Activated T-cell treated with anti-CD3 and anti-CD28 coated beads, Interleukin-2, amount 50 U/mL, for 48 hours (primary cell): ENCODE measurements at places on chromosomes 7 and 10.

GRCh38 chr7:14275356-14275755 lies 285.9 kb upstream of the ETV1 start:
- no peak for DNase-seq

DNA sequence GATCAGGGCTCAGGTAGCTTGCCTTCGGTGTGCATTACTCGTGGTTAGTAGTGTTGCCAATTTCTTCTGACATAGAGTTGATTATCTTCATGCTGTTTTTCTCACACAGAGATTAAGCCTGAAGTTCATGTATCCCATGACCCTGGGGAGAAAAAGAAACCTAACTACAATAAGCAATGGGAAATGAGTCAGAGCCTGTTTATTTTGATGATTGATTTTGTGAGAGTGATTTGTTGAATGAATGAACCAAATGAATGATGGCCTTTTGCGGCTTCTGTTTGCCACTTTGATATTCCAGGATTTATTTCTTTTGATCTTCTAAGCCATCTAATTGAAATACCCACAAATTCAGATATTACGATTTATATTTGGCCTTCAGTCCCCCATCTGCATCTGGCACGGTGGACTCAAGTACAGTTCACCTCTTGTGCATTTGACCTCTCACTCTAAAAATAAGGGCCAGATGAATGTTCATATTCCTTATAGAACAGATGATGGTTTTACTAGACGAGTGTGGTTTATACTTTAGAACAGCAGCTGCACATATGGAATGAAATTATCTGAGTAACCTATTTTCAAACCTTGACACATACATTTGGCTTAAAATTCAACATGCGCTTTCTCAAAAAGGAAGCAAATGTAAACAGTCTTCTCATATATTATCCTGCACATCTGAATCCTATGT lies 110.7 kb downstream of the PLCE1 start:
- DNase-seq, result no peak

- DNase-seq, result no peak
Observed at GRCh38 chr7:33601101-33601500, 304.2 kb upstream of the BMPER start.

DNA sequence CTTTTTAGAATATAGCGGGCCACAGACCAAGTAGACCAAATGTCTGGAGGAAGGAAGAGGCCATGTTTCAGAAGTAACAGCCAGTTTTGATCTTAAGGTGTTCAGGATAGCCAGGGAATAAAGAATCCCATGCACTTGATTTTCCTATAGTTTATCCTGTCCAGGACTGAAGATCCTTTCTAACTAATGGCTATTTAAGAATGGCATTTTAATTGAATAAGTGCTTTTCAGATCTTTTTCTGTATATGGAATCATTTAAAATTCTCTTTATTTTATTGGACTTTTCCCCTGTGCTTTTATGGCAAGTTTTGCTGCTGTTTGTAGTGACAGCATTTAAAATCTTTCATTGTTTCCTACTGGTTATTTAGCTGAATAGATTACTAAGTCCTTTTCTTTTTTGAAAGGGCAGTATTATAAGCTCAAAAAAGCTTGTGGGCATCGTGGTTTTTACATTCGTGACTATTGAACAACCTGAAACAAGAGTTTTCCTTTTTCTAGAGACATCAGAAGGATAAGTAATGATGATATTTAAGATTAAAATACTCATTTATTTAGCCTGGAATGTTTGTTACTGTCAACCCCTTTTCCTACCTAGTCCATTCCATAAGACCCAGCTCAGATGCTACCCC lies 2.4 kb downstream of the INPP5F start:
- no peak for DNase-seq

DNA sequence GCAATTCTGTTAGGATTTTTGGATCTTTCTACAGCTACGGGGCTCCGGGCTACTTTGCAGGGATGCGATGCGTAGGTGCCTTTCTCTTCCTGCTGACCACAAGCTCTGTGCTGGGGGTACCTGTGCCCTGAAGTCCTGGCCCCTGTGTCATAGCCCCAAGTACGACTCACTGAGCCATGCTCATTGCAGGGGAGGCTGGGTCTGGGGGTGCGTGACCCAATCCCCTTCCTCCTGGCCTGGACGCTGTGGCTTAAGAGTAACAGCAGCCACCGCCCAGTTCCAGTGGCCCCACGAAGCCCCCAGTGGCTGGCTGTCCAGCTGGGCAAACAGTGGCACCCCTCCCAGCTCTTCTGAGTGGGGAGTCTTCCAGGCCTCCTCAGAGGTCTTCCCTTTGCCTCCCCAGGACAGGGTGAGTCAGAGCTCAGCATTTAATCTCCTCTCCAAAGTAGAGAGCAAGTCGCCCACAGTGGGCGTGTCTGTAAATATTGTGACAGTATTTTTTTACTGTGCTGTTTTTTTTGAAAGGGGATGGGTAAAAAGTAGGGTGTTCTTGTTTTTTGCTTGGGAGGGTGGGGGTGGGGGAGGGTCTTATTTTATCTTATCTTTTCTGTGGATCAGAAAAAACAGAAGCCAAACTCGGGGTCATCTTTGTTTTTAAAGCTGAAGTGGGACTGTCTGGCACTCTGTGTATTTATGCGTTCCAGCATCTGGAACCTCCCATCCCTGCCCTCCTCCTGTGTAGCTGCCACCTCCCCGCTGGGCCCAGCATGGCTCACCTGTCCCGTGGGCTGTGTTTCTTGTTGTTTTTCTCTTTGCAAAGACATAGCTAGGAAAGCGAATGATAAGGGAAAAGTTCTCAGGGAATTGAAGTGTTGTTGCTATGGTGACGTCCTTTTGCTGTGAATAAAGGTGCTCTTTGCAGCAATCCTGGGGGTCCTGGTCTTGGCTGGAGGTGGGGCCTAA lies 8.2 kb downstream of the LFNG start:
- DNase-seq, result peak; percentile 62

DNA sequence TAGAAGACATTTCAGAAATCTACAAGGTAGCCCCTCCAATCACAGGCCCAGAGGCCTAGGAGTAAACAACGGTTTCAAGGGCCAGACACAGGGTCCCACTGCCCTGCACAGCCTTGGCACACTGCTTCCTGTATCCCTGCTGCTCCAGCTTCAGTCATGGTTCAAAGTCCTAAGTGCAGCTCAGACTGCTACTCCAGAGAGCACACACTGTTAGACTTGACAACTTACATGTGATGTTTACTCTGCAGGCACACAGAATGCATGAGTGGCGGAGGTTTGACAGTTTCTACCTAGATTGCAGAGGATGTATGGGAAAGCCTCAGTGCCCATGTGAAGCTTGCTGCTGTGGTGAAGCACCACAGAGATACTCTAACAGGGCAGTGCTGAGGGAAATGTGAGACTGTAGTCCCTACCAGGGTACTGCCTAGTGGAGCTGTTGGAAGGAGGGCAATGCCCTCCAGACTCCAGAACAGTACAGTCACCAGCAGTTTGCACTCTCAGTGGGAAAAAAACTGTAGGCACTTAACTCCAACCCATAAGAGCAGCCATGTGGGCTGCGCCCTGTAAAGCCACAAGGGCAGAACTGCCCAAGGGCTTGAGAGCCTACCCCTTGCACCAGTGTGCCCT lies 270.0 kb downstream of the ZWINT start:
- DNase-seq, result no peak

- no peak for DNase-seq
Observed at GRCh38 chr10:91115618-91116390, 104.7 kb upstream of the PCGF5 start.
